ENCODE measurements at places on chromosomes 2 and 18. TPM values are rescaled to one million over a fixed set of nuclear protein-coding genes. Genes with fewer than 3 reads are reported as not detected.

DNA sequence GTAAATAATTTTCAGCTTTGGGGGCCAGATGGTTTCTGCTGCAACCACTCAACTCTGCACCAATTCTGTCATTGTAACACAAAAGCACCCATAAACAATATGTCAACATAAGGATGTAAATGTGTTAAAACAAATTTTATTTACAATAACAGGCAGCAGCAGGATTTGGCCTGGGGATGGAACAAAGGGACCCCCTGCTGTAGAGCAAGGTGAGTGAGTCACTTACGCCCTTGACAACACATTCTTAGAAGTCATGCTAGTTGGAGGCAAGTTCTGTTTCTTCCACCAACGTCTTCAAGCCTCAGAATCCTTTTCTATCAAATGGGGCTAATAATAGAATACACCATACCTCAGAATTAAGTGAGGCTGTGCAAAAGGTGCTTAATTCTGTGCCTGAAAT, 610.2 kb upstream of the SYT4 start:
- H3K27me3 ChIP-seq, result no peaks in the 10 kb centered on the region
- H3K4me1 ChIP-seq, result no peaks in the 10 kb centered on the region
- H3K27ac ChIP-seq, result no peak overlapping the region
- no peak for DNase-seq

The POTEI gene
- not detected for total RNA-seq

The DUSP2 gene
- 4.4 TPM for total RNA-seq

DNA sequence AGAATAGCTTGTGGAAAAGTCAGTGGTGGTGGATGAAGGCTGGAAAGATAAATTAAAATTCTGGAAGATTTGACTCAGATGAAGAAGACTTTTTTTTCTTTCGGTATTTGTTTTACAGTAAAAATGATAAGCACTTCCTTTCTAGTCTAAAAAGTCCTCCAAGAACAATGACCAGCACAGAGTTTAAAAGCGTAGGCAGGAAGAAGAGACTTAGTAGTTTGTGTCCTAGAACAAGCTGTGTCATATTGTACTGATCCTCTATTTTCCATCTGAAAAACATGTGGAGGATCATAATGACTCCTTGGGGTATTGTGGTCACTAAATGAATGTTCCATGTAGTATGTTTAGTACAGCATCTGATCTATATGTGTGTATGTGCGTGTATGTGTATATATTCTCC, 132.4 kb upstream of the FSHR start:
- no peaks in the 10 kb centered on the region for H3K27me3 ChIP-seq
- no peak overlapping the region for H3K27ac ChIP-seq
- H3K4me3 ChIP-seq, result no peak overlapping the region
- no peaks in the 10 kb centered on the region for H3K4me1 ChIP-seq

GRCh38 chr2:60391649-60392375, 161.6 kb downstream of the BCL11A start:
- no peaks in the 10 kb centered on the region for H3K36me3 ChIP-seq
- no peaks in the 10 kb centered on the region for H3K27me3 ChIP-seq
- no peak overlapping the region for H3K4me3 ChIP-seq
- no peaks in the 10 kb centered on the region for H3K4me1 ChIP-seq
- DNase-seq, result no peak

DNA sequence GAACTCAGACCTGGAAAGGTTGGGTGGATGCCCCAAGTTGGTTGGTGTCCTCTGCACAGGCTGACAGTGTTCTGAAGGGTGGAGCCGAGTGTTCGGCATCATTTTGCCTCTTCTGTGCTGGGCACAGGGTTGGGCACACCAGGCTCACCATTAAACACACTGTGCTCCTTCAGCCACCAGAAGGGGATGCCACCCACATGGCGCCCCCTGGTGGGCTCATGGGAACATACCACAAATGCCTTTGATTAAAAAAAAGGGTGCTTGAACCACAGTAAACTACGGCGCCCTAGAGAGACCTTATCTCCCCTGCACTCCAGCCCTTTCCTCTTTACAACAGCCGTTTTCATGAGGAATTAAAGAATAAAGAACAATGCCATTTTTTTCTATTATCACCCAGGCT, 89.4 kb downstream of the CELF4 start:
- no peak for DNase-seq
- H3K4me3 ChIP-seq, result no peak overlapping the region
- no peaks in the 10 kb centered on the region for H3K36me3 ChIP-seq
- H3K4me1 ChIP-seq, result no peaks in the 10 kb centered on the region
- no peaks in the 10 kb centered on the region for H3K27me3 ChIP-seq
- no peak overlapping the region for H3K27ac ChIP-seq

- no peak overlapping the region for H3K27ac ChIP-seq
- no peaks in the 10 kb centered on the region for H3K27me3 ChIP-seq
- no peak overlapping the region for H3K4me3 ChIP-seq
- peaks cover 22% of the 10 kb centered on the region for H3K4me1 ChIP-seq
Observed at GRCh38 chr18:74949611-74950010, 259.3 kb downstream of the PTGR3 start.

The CENPO gene
- total RNA-seq, result 6.5 TPM

The CCDC150 gene
- total RNA-seq, result 0.87 TPM

GRCh38 chr2:133586978-133587377, 18.7 kb upstream of the NCKAP5 start:
- H3K27me3 ChIP-seq, result no peaks in the 10 kb centered on the region
- no peak overlapping the region for H3K27ac ChIP-seq
- no peaks in the 10 kb centered on the region for H3K4me1 ChIP-seq
- H3K36me3 ChIP-seq, result no peaks in the 10 kb centered on the region
- no peak overlapping the region for H3K4me3 ChIP-seq
- DNase-seq, result no peak

The SERPINB4 gene
- total RNA-seq, result not detected

The CNTNAP5 gene
- total RNA-seq, result not detected

DNA sequence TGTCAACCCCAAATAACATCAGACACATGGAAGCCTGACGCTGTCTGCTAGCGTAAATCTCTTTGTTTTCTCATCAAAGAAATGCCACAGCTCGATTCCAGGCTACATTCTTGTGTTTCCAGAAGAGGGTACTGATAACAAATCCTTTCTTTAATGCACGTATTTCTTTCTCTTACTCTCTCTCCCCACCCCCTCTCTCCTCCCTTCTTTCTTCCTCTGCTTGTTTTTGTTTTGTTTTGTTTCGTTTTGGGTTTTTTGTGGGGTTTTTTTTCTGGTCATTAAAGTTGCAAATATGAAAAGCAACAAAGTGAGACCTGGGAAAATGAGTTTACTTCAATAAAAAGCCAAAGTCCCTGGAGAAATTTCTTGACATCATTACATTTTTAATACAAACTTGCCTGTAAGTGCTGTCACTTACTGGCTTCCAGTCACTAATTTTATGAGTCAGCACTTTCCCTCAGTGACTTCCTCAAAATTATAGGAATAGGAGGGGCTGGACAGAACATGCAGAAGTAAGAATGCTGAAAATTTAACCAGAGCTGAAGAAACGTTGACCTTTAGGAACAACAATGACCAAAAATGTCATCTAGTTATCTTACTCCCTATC, 106.7 kb upstream of the NABP1 start:
- H3K27me3 ChIP-seq, result no peaks in the 10 kb centered on the region
- H3K4me1 ChIP-seq, result peaks cover 19% of the 10 kb centered on the region
- H3K36me3 ChIP-seq, result no peaks in the 10 kb centered on the region
- peak overlapping the region; percentile 18 for H3K27ac ChIP-seq
- peak overlapping the region; percentile 32 for H3K4me3 ChIP-seq

The CAVIN2 gene
- 185 TPM for total RNA-seq

- no peak overlapping the region for H3K4me3 ChIP-seq
- H3K27ac ChIP-seq, result no peak overlapping the region
- peaks cover 13% of the 10 kb centered on the region for H3K36me3 ChIP-seq
- no peaks in the 10 kb centered on the region for H3K27me3 ChIP-seq
- DNase-seq, result no peak
Observed at GRCh38 chr2:224513991-224514390, 71.2 kb downstream of the CUL3 start.

DNA sequence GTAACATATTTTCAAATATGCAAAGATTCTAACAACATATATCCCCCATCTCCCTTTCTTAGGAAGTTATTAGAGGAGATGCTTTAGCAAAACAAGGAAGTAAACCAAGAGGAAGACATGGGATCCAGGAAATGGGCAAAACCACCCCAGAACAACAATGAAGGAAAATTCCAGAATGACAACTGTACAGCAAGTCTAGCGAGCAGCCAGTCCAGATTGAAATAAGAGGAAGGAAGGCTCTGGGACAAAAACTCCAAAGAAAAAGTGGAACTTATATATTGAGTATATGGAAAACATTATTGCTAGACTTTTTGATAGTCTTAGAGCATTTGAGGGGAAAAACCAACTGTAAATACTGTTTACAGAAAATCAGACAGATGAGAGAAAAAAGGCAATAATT, 2.9 kb upstream of the ARPC2 start:
- no peaks in the 10 kb centered on the region for H3K36me3 ChIP-seq
- H3K27me3 ChIP-seq, result no peaks in the 10 kb centered on the region
- H3K4me3 ChIP-seq, result no peak overlapping the region
- peaks cover 15% of the 10 kb centered on the region for H3K4me1 ChIP-seq

The SH3BP4 gene
- 29.6 TPM for total RNA-seq

DNA sequence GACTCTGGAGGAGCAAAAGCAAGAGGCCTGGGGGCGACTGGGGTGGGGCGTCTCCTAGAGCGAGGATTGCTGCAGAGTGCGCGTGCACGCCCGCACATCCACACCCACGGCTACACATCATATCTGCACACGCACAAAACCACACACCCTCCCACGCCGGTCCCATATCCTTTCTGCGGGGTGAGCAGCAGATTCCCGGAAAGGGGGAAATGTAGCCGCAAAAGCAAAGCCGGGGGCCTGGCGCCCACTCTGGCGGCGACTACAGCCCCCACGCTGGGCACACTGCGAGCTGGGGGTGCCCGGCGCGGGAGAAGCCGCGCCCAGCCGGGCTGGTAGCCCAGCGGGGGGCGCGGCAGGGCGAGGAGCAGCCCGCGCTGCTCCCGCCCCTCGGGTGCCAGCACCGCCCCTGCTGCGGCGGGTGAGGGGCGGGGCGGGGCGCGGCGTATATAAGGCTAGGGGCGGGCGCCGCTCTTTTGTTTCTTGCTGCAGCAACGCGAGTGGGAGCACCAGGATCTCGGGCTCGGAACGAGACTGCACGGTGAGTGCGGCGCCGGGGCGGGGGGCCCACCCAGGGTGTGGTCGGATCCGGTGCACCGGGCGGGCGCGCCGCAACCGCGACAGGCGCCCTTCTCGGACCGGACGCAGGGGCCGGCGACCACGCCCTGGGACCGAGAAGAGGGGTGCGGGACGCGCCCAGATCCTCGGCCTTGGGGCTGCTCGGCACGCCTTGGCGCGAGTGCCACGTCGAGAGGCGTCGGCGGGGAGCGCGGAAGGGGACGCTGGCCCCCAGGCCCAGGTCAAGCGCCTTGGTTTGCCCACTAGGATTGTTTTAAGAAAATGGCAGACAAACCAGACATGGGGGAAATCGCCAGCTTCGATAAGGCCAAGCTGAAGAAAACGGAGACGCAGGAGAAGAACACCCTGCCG, at the start of gene TMSB10:
Gene TMSB10, plus strand, starts transcription at position 476 of the 927 bp plus-strand sequence.
- H3K36me3 ChIP-seq, result no peaks in the 10 kb centered on the region
- H3K4me1 ChIP-seq, result peaks cover 6% of the 10 kb centered on the region
- H3K27me3 ChIP-seq, result no peaks in the 10 kb centered on the region
- peak within 1 kb of the TSS; percentile 92 for H3K4me3 ChIP-seq

GRCh38 chr2:197997083-197997541, 192.7 kb downstream of the PLCL1 start:
- no peaks in the 10 kb centered on the region for H3K27me3 ChIP-seq
- H3K4me3 ChIP-seq, result no peak overlapping the region
- no peak for DNase-seq
- H3K27ac ChIP-seq, result no peak overlapping the region
- H3K36me3 ChIP-seq, result no peaks in the 10 kb centered on the region
- no peaks in the 10 kb centered on the region for H3K4me1 ChIP-seq

DNA sequence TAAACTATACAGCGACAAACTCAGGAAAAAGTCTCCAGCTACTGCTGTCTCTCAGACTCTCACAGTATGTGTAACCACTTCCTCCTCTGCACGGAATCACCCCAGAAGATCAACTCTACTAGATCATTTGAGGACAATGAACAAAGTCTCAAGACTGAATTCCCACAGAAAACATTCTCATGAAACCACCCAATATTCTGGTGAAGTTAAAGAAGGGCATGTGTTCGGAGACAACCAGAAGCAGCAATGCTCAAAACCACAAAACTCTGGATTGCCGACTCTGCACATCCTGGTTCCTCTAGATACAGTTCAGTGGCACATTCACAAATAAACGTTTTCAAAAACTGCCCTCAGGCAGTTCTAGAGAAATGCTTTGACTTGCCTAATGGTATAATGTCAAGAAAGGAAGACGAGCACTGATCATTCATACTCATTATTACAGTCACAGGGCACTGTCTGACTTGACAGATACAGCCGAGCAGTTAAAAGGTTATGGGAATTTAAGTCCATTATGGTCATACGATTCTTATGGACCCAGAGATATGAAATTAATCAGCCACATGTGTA, 91.9 kb upstream of the STK17B start:
- no peaks in the 10 kb centered on the region for H3K27me3 ChIP-seq
- peaks cover 25% of the 10 kb centered on the region for H3K4me1 ChIP-seq
- H3K36me3 ChIP-seq, result no peaks in the 10 kb centered on the region
- H3K27ac ChIP-seq, result peak overlapping the region; percentile 4
- H3K4me3 ChIP-seq, result no peak overlapping the region

GRCh38 chr2:41735476-41735875, 312.3 kb upstream of the PKDCC start:
- no peaks in the 10 kb centered on the region for H3K27me3 ChIP-seq
- H3K27ac ChIP-seq, result peak overlapping the region; percentile 1
- peaks cover 7% of the 10 kb centered on the region for H3K4me1 ChIP-seq
- H3K4me3 ChIP-seq, result no peak overlapping the region
- no peak for DNase-seq
- H3K36me3 ChIP-seq, result no peaks in the 10 kb centered on the region

- H3K27ac ChIP-seq, result no peak overlapping the region
- H3K36me3 ChIP-seq, result no peaks in the 10 kb centered on the region
- DNase-seq, result no peak
- no peak overlapping the region for H3K4me3 ChIP-seq
Observed at GRCh38 chr18:37505321-37505720, 60.3 kb downstream of the CELF4 start.

The LONRF2 gene
- 4.2 TPM for total RNA-seq
